ENCODE measurements at places on chromosomes 11 and 22. TPM values are rescaled to one million over a fixed set of nuclear protein-coding genes. Genes with fewer than 3 reads are reported as not detected.

DNA sequence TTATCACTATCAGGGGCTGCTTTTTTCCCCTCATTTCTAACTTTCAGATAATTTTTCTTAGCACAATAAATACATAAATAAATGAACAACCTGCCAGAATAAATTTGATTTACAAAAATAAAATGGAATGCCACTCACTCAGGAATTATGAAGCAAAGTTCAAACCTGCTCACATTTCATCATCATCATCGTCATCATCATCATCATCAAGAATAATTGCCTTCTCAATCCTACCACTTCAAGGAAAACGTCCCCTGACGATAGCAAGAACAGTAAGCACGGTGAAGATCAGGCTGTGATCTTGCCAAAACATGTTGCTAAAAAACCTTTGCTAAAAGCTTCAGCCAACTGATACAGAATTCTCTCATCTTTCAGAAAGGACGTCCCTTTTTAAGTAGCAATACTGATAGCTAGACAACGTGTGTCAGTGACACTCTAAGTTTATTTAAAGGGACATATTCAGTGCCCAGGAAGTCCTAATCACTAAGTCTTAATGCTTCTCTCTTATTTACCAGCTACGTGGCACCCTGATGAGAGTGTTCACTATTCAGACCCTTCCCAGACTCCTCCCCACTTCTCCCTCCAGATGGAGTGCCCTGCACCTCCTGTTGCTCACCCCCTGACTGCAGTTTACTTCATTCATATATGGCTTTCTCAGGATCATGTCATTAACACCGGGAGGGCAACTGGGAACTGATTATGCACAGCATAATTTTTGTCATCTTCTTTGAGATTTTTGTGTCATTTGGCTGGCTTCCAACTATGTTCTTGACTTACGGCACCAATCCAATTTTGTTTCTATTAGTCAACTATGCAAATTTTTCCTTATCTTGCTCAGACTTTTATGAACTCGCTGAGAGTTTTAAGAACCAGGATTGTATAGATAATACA, 200.1 kb upstream of the GUCY1A2 start:
- DNase-seq, result no peak

The CCDC81 gene
- total RNA-seq, result 2.8 TPM

The MS4A6A gene
- 2.9 TPM for total RNA-seq

The PLXNB2 gene
- total RNA-seq, result 130 TPM

The BIK gene
- 0.58 TPM for total RNA-seq

The SMIM35 gene
- 0.12 TPM for total RNA-seq

The TMEM191C gene
- 1.2 TPM for total RNA-seq

The ACRV1 gene
- total RNA-seq, result not detected

All from glomerular endothelial cell (primary cell).